Stimulated activated CD8-positive, alpha-beta memory T cell treated with anti-CD3 and anti-CD28 coated beads, Interleukin-15, amount 100 ng/mL, for 48 hours (primary cell): ENCODE measurements at places on chromosomes 5 and 9.
A peak's percentile ranks its signal among the peaks of the same experiment; 100 is the strongest.

DNA sequence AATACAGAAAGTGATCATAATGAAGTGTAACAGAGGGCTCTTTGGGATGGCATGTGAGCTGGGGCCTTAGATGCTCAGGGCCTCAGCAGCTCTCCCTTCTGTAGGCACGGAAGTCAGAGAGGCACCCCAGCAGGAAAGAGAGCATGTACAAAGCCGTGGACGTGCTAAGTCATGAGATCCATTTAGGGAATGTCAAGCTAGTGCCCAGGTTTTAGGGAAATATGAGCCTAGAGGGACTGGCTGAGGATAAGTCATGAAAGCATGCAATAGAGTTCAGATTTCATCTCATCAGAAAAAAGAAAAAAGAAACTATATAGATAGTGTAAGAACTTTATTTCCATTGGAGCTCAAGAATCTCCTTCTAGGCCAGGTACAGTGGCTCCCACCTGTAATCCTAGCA lies 379.5 kb upstream of the KLF4 start:
- DNase-seq = no peak

DNA sequence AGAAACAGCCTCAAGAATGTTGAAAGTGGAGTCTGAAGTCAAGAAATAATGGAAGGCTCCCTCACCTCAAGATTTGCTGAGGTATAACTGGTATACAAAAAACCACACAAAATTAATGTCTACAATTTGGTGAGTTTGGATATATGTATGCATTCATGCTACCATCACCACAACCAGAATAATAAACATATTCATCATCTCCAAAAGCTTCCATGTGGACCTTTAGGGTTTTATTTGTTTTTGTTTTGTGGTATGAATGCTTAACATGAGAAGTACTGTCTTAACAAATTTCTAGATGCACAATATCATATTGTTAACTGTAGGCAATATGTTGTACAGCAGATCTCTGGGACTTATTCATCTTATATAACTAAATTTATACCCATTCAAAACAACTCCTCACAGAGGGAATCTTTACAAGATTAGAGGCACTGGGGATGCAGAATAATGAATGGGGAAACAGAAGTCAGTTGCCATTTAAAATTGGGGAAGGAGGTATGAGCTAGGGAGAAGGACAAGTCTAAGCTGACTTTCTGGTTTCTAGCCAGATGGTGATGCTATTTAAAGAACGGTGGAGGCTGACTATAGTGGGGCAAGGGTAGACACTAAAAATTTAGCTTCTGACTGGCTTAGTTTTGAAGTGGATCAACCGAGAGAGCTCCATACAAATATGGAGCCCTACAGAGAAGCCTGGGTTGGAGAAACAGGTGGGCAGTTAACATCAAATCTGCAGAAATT lies 213.9 kb downstream of the BNC2 start:
- no peak for DNase-seq

- no peak for DNase-seq
Measured at GRCh38 chr5:95818181-95819147, 4.1 kb downstream of the GLRX start.

DNA sequence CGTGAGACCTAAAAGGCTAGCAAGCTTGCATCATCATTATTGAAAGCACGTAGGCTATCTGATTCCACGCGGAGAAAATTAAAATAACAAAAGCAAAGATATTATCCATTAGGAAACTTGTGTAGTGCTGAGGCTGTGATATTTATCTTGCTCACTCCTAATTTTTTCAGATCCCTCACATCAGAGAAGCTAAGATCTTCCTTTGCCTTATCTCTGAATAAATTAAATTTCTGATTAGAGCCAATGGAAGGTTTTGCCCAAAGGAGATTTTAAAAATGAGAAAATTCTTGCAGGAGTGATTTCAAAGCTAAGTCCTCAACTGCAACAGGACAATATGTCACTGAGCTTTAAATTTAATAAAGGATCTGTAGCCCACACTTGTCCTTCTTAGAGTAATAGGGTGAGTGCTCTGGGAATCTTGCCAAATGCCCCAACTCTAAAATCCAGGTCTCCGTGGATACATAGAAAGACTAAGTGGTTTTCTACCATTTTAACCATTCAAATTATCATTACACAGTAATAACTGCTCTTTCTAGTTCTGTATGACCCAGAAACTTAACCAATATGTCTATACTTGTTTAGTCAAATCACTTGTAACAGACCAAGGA lies 295.0 kb downstream of the CAAP1 start:
- DNase-seq = no peak

GRCh38 chr5:56732121-56732520 lies 83.2 kb upstream of the MAP3K1 start:
- no peak for DNase-seq

GRCh38 chr9:97857606-97858392 lies 4.8 kb downstream of the FOXE1 start:
- DNase-seq = no peak

GRCh38 chr5:39479537-39479936 lies 54.8 kb upstream of the DAB2 start:
- no peak for DNase-seq

DNA sequence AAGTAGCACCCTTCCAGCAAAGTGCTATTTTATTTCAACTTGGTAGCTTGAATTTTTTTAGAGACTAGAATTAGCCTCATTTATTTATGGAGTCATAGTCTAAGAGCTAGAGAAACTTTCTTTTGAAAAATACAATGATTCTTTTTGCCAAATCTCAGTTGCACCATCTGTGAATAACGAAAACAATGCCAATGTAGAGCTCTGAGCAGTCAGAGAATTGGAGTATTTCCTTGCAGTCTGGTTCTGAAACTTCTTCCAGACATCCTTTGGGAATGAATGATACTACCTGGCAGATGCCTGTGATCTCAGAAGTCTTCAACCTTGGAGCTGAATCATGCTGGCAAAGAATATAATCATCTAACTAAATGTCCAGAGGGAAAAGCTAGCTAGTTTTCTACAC lies 511.5 kb upstream of the CYLC2 start:
- DNase-seq = no peak

DNA sequence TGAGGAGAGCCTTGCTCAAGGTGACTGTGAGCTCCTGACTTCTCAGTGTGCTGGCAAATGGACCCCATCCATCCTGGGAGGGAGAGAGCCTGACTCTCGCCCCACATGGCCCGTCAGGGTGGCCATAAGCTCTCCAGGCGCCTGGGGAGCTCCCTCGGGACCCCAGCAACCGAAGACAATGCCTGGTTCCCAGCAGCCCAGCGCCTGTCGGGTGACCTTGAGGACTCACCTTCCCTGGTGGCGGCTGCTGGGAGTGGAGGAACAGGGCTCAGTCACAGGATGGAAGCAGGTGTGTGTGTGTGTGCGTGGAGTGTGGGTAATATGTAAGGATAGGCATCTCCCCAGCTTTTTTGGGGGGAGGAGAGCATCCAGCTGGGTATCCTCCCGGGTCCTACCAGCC lies 190.3 kb downstream of the MELK start:
- no peak for DNase-seq

- DNase-seq = peak; percentile 54
Measured at GRCh38 chr9:121686930-121687541, 35.6 kb downstream of the DAB2IP start.

- DNase-seq = peak; percentile 78
Measured at GRCh38 chr9:113622600-113623400, 159.3 kb downstream of the RGS3 start.

- no peak for DNase-seq
Measured at GRCh38 chr5:145971108-145971507, 34.7 kb downstream of the SH3RF2 start.

GRCh38 chr5:76106149-76106548 lies 23.0 kb downstream of the SV2C start:
- DNase-seq = no peak

GRCh38 chr5:95988094-95988493 lies 26.4 kb upstream of the ELL2 start:
- no peak for DNase-seq

DNA sequence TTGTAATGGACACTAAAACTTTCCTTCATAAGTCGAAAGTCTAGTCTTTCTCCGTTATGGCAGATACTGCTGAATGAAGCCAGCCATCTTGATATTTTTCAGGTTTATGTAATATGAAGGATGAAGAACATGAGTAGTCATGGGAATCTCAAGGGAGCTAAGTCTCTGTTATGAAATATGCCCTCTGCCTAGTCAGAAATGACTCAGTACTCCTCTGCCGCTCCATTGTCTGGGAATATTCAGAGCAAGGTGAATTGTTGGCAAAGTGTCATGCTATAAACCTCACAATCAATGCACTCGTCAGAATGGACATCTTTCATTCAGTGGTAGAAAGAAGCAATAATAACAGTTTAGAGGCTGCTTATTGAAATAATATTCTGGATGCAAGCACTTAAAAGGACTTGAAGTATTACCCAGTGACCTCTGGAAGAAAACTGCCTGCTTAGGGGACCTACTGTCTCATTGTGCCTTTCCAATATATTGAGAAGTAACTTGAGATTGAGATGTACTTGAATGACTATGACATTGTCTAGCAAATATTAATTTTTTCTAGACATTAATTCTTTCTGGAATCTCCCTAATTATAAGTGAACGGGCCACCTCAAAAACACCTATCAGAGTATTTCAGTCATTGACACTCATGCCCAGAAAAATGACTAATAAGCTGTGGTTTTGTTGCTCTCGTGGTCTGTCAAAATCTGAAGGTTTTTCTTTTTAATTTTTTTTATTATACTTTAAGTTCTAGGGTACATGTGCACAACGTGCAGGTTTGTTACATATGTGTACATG lies 1011.5 kb upstream of the ACO1 start:
- no peak for DNase-seq
